ENCODE measurements at places on chromosomes 6 and 20.
A peak's percentile ranks its signal among the peaks of the same experiment; 100 is the strongest.

DNA sequence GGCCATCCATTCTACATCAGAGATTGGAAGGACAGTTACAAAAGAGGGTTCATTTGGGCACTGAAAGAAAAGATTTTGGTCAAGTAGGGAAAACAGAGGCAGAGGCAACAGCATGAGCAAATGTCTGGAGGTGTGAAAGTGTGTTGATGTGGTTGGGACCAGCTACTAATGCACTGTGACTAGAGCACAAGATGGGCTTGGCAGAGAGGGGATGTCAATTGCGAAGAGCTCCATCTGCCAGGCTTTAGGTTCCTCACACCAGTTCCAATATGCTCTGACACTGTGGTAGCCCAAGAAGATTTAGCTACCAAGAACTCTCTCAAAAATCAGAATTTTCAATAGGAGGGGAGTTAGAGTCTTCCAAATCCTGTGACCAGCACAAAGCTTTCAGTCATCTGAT is 42.1 kb downstream of the TRAF3IP2 start:
- DNase-seq = no peak

GRCh38 chr6:48200869-48201390 is 89.9 kb upstream of the PTCHD4 start:
- no peak for DNase-seq

GRCh38 chr6:44478591-44479254 is 91.2 kb downstream of the CDC5L start:
- no peak for DNase-seq

DNA sequence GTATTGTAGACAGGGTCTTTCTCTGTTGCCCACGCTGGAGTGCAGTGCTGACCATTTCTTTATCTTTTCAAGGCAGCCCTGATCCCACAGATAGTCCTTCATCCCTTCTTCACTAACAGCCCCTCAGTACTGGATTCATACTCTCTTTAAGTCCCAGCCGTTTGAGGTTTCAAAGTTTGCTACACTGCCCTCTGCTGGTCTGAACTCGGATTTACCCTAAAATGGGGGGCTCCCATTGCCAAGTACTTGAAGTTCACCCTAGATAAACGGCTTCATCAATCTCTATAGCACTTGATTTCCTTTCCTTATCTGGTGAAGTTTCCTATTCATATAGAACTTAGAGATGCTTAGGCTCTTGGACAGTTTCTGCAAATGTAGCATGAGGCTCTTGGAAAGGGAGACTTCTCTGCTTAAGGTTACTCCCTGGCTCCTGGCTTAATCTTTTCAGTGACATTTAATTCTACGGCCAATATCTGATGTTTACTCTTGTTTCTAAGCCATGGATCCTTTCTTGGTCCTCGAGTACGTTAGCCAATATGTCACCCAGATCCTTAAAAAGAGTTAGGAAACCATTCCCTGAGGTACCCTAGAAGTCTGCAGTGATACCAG is 21.4 kb upstream of the PREP start:
- DNase-seq = peak; percentile 47

DNA sequence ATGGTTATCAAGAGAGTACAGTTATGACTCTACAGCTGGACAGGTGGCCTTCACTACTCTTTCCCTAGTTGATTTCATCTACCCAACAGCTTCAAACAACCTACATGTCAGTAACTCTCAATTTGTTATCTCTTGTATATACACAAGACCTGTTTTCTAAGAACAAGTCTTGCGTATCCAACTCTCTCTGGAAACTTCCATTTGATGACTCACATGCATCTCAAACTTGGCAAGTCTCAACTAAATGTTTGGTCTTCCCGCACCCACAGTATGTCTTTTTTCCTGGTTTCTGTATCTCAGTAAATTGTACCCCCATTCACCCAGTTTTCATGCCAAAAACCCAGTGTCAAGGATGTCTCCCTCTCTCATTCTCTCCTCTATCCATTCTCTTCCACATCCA is 97.7 kb downstream of the BTBD9 start:
- DNase-seq = no peak

DNA sequence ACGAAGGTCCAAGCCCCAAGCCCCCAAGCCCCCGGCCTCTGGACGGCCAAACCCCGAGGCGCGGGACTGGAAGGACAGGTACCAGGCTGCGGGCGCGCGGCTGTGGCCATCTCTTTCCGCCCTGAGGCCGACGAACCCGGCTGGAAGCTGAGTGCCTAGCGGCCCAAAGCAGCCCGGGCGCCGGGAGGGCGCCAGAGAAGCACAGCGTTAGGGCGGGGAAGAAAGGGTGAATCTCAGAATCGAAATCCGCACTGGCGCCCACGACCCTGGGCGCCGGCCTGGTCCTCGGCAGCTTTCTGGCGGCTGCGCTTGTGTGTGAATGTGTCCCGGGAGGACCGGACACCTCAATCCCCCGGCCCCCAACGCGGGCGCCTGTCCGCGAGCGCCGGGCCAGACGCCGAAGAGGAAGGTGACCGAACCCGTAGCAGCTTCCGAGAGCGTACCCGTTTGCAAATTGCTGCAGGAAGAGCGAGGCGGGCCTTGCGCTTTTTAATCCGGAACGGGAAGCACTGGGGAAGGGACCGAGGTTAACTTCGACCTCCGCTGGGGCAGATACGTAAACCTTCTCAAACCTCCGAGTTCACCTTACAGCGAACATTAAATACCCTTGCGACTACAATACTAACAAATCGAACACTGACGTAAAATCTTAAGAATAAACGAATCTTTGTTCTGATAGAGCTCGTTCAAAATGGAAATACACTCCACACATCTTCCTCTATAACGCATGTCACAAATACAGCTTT is 2.9 kb downstream of the NRN1 start:
- DNase-seq = no peak

- peak; percentile 74 for DNase-seq
These were observed 55.0 kb downstream of the TBC1D7 start for GRCh38 chr6:13273202-13273930.

DNA sequence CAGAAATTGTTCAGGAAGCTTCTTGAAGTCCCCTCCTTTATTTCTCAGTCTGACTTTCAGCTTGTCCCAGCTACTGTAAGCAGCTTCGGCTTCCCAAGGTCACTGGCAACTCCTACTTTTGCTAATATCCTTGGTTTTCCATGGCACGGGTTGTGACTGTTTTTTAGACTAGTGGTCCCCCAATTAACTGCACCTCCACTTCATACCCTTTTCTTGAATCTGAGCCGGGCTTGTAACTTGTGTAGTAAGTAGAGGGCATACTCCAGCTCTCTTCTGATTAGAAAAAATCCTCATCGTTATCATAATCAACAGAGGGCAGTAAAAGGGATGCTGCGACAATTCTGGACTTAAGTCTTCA is 162.3 kb upstream of the TNFAIP3 start:
- DNase-seq = no peak

GRCh38 chr6:16670617-16671051 is 90.6 kb downstream of the ATXN1 start:
- DNase-seq = no peak

DNA sequence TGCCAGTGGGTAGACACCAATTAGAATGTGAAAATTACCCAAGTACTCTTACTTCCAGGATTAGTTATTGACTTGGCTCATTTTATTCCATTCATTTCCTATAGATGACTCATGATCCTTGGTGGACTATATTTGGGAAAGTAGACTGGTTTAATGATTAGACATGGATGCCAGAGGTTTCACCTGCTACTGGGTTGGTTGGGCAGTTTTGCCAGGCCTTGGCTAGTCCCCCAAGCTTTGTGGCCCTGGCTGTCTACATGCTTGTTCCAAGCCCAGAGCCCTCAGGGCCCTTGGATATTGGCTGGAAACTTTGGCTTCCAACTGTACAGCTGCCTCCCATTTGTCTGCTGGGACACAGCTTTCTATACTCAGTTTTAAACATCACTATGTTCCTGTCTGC is 104.1 kb downstream of the ZFP64 start:
- DNase-seq = no peak

DNA sequence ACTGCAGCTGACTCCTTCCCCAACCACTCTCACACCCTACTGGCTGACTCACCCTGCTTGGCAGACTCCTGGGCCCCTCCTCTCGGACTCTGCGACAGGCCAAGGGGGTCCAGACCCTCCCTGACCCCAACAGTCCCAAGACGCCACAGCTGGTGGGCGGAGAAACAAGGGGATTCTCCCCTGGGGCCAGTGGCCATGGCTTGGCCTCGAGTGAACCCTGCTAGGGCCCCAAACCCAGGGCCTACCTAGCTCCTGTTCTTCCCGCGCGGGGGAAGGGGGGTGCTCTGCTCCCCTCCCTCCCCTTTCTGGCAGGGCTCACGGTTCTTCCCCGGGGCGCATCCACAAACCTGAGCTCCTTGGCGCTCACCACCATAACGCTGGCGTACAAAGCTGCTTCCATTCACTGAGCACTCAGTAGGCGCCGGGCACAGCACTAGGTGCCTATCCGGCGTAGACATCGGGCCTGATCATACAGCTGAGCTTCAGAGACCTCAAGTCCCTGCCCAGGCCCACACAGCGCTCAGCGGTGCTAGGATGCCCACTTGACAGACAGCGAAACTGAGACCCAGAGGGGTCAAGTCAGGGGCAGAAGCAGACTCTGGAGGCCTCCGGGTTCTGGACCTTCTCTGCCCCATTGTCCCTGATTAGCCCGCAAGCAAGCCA is 597 bp downstream of the ADA start:
- no peak for DNase-seq

GRCh38 chr6:134176264-134176975 is 124.0 kb upstream of the SLC2A12 start:
- peak; percentile 72 for DNase-seq

DNA sequence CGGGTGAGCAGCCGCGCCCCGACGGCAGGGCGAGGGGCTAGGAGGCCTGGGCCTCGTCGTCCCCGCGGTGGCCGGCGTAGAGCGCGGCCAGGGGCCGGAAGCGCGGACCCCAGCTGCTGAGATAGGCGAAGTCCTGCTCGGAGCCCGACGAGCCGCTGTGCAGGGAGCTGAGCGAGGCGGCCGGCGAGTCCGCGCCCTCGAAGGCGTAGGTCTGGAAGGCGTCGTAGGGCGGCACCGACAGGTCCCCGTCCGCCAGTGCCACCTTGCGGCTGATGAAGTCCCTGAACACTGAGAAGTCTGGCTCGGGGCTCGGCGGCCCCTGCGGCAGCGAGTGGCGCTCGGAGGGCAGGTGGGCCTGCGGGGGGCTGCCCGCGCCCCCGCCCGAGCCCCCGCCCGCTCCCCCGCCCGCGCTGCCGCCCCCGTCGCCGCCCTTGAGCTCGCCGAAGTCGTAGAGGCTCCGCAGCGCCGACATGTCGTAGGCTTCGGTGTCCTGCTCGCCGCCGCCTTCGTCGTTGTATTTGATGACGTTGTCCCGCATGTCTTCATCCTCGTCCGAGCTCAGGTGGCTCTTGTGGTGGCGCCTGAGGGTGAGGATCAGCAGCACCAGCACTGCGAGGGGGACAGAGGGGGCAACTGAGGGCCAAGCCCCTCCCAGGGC is 56.5 kb downstream of the CD40 start:
- DNase-seq = no peak

- DNase-seq = no peak
These were observed 29.9 kb downstream of the KCNK5 start for GRCh38 chr6:39199231-39199940.

DNA sequence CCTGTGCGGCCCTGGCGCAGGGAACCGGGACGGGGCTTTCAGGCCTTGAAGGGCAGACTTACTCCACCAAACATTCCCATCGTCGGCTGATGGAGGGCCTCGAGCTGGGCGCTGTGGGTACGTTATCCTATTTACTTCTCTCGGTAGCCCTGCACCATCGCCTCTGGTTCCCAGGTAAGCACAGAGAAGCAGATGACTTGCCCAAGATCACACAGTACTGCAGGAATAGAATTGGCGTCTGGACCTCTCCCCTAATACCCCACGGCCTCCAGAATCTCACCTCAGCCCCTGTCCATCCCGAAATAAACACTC is 46.4 kb downstream of the PDYN start:
- no peak for DNase-seq

GRCh38 chr6:69706724-69707123 is 90.1 kb downstream of the LMBRD1 start:
- DNase-seq = no peak

DNA sequence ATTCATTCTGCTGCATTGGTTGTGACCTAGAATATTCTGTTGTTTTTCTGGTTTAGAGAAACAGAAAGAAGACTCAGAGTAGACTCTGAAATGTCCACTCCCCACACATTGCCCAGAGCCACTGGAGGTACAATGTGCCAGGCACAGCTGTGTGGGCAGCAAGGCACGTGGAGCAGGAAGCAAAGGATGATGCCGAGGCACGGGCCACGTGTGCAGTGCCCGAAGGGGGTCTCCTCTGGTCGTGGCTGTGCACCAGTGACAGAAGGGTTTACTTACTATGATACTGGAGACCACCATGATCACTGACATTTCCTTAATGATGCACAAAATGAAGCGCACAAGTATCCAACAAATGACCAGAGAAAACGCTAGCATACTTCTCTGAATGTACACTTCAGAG is 488.9 kb downstream of the PRKN start:
- no peak for DNase-seq

GRCh38 chr6:35071347-35071994 is 69.7 kb downstream of the TCP11 start:
- DNase-seq = no peak

- DNase-seq = no peak
These were observed 1.9 kb upstream of the TPD52L2 start for GRCh38 chr20:63863021-63863797.

DNA sequence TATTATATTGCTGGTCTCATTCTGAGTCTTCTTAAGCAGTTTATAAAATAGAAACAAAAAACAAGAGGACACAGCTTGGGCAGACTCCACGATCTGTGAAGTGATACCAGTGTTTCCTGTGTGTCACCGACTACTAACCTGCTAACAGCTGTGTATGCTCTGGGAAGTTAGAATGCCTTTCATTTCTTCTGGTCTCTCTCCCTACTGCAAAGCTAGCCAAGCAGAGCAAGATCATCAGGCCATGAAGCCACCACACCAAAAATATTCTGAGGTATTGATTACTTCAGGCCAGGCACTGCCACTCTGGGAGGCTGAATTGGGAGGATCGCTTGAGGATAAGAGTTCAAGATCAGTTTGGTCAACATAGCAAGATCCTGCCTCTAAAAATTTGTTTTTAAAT is 46.9 kb upstream of the SMIM29 start:
- DNase-seq = no peak

DNA sequence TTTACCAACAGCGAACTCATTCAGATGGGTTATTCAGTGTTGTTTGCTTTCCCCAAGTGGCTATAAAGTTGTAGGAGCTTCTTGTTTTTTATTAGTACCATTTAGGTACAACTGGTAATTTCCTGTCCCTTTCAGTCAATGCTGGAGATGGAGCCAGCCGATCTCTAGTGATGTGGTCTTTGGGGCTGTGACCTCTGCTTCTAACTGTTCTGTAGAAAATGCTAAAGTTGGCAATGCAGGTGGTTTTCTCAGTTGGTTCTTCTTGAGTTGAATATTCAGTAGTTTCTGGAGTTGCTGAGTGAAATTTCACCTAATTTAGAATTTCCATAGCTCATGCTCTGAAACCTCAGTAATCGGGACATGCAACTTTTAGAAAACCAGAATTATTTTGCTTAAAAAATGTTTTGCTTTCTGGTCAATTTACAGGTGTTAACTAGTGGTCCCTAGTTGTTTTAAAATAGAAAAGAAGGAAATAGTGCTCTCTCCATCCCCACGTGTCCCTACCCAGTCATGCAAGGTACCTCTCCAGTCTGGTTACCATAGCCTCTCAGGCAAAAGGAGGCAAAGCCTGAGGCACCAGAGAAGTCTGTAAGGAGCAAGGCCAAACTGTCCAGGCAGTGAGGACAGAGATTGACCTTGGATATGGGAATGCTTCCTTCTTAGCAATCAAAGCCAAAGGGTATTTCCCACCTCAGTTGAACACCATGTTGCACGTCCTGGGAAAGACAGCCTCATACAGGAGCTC is 27.3 kb upstream of the GABRR1 start:
- DNase-seq = no peak

- no peak for DNase-seq
These were observed 19.3 kb downstream of the FGD2 start for GRCh38 chr6:37024656-37025337.

GRCh38 chr6:166950443-166950821 is 5.9 kb downstream of the RNASET2 start:
- DNase-seq = no peak
